ENCODE measurements at places on chromosomes 7 and 10. TPM values are rescaled to one million over a fixed set of nuclear protein-coding genes. Genes with fewer than 3 reads are reported as not detected.

Gene COG5
- total RNA-seq, result 51.6 TPM

Gene PMPCB
- 59.2 TPM for total RNA-seq

Gene CNTNAP2
- total RNA-seq, result under 0.01 TPM

Gene ASAH2
- total RNA-seq, result 3.2 TPM

Gene KNDC1
- 0.86 TPM for total RNA-seq

Gene LIPF
- total RNA-seq, result not detected

Gene SEM1
- total RNA-seq, result 59.2 TPM

Gene SAP25
- total RNA-seq, result 0.13 TPM

Gene IKZF1
- not detected for total RNA-seq

Gene OR13A1
- total RNA-seq, result not detected

Gene AP1S1
- 87.7 TPM for total RNA-seq

Gene CPN1
- not detected for total RNA-seq

Gene AUTS2
- total RNA-seq, result 4.9 TPM

Gene GCK
- 1.4 TPM for total RNA-seq

Gene MRLN
- total RNA-seq, result not detected

Gene C7orf25
- total RNA-seq, result 4.9 TPM

Gene UNCX
- total RNA-seq, result not detected

Gene TCAF1
- total RNA-seq, result 99.4 TPM

Gene NUPR2
- total RNA-seq, result not detected

Gene PDE1C
- total RNA-seq, result 89.5 TPM

Gene CYP26C1
- 0.07 TPM for total RNA-seq

Gene CAV2
- 186 TPM for total RNA-seq

Gene NOC3L
- total RNA-seq, result 28.5 TPM

Gene CEP55
- 5.5 TPM for total RNA-seq

Gene CNPY1
- not detected for total RNA-seq

Gene RASSF4
- 6.2 TPM for total RNA-seq

Gene RNF32
- total RNA-seq, result 0.33 TPM

Gene GDF2
- not detected for total RNA-seq

Gene PLXDC2
- 12.7 TPM for total RNA-seq

Gene IRF5
- total RNA-seq, result 0.13 TPM

Gene GFRA1
- 0.39 TPM for total RNA-seq

Gene SVOPL
- total RNA-seq, result not detected

Gene ZNF488
- not detected for total RNA-seq

Gene PHTF2
- total RNA-seq, result 41.4 TPM

Gene MYL10
- not detected for total RNA-seq

Gene ANXA8L1
- total RNA-seq, result not detected

Gene ERVW-1
- total RNA-seq, result not detected

Gene PKD2L1
- total RNA-seq, result not detected

Gene TRIM50
- not detected for total RNA-seq

Gene MAGI2
- 9.8 TPM for total RNA-seq

Gene PTPRN2
- total RNA-seq, result 0.26 TPM

Gene URGCP
- total RNA-seq, result 35.7 TPM

Gene DDX21
- total RNA-seq, result 79.9 TPM

Gene CRYGN
- total RNA-seq, result not detected

Gene KIF20B
- total RNA-seq, result 6.8 TPM

Gene HOXA5
- 1.2 TPM for total RNA-seq

Gene HTRA1
- 591 TPM for total RNA-seq

All from smooth muscle cell of the pulmonary artery (primary cell).